Germinal center (tissue), 1 donor: ENCODE measurements at places on chromosomes 12 and 14.

- no peak for DNase-seq
These were observed 16.1 kb downstream of the FSCB start for GRCh38 chr14:44490966-44491365.

- peak; percentile 38 for DNase-seq
These were observed 35.9 kb downstream of the SLC8B1 start for GRCh38 chr12:113298861-113299545.

- no peak for DNase-seq
These were observed 40.9 kb upstream of the GSG1 start for GRCh38 chr12:13144266-13144828.

GRCh38 chr12:130850418-130851021, 11.5 kb upstream of the STX2 start:
- DNase-seq, result no peak

DNA sequence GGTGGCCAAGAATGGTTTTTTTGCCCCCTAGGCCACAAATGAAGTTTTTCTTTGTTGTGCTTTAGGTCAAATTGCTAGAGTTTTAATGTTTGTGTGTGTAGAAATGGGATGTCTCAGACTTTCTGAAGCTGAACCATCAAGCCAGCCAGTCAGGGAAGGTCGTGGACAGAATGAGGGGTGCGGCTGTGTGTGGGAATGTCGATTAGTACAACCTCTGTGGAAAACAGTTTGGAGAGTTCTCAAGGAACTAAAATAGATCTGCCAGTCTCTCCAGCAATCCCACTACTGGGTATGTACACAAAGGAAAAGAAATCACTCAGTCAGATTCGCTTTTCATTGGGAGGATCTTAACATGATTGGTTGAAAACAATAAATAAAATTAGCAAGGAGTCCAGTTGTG, 44.5 kb downstream of the ACACB start:
- DNase-seq, result no peak

DNA sequence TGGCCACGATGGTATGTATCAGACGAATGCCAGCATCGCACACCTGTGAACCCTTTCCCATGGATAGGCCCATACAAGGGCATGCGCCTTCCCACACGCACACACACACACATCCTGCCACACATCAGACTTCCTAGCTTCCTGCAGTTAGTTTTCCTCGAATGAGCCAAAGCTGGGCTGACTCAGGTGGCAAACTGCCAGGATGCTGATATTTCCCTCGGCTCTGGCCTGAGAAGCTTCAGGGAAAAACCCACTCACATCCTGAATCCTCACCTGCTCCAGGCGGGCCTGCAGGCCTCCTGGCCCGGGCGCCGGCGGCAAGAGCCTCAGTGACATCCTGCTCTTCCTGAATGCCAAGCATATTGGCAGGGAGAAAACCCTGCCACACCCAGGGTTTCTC, 22.4 kb downstream of the CALM1 start:
- DNase-seq, result no peak
